B cell (primary cell): ENCODE measurements at places on chromosomes 2 and 18. TPM values are rescaled to one million over a fixed set of nuclear protein-coding genes. Genes with fewer than 3 reads are reported as not detected.

DNA sequence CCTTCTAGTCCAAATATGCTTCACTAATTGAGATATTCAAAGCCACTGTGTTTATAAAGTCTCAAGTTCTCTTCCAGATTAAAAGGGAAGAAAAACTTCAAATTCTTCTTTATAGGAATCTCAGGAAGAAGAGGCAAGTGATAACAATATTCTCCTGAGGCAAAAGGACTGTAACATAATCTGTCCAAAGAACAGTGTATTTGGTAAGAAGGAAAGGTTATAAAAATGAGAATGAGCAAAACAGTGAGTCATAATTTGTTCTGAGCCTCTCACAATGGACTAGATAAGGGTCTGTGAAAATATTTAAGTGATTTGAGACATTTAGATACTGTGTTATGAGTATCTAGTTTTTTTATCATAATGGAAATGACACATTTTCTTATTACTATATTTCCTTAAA is 44.3 kb downstream of the SNRPD1 start:
- DNase-seq, result no peak

- no peak for DNase-seq
Observed at GRCh38 chr2:157329524-157329923, 3.9 kb upstream of the ERMN start.

GRCh38 chr18:39594206-39594605 is 2028.6 kb upstream of the CELF4 start:
- no peak for DNase-seq

GRCh38 chr2:27018142-27018541 is 14.6 kb upstream of the TMEM214 start:
- DNase-seq, result no peak

DNA sequence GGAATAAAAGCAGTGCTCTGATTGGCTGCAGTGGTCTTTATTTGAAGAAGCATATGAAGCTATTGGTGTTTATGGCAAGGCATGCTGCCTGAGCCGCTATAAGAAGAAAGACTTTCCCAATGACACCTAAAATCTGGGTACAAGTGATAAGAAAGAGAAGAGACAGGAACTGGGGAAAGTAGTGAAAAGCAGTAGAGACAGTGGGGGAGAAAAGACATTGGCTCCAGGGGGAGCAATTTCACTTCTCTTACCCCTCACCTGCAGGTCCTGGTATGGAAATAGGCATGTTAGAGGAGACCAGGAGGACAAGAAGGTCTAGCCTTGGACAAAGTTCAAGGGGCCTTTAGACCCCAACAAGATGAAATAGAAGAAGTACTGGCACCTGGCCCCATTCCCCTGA is 47.1 kb downstream of the PLCL1 start:
- DNase-seq, result no peak

GRCh38 chr2:85668009-85668856 is at the start of gene SFTPB:
Gene SFTPB, minus strand, starts transcription at chr2:85668199. Its CDS starts 16 bp downstream, at chr2:85668183.
- DNase-seq, result no peak

DNA sequence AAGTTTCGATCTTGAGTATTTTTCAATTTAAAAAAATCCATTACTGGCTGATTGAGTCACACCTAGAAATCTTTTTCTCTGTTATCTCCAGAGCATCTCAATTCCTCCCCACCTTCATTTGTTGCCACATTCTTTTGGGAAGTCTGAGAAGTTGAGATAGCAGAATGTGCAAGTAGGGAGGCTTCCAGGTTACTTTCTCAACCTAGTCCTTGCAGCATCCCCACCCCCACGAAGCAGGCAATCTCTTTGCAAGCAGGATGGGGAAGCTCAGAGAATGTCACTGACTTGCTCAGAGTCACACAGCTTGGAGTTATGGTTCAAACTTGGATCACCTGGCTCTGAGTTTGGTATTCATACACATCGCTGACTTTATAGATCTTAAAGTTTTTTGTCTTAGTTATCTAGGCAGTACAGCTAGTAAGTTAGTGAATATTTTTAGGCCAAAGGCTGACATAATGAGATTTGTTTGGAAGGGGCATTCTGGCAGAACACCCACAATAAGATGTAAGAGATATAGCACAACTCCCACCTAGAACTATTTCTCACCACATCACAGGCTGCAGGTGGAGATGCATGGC is 25.9 kb upstream of the LCLAT1 start:
- DNase-seq, result no peak

- DNase-seq, result no peak
Observed at GRCh38 chr2:235215248-235215647, 263.4 kb downstream of the SH3BP4 start.

DNA sequence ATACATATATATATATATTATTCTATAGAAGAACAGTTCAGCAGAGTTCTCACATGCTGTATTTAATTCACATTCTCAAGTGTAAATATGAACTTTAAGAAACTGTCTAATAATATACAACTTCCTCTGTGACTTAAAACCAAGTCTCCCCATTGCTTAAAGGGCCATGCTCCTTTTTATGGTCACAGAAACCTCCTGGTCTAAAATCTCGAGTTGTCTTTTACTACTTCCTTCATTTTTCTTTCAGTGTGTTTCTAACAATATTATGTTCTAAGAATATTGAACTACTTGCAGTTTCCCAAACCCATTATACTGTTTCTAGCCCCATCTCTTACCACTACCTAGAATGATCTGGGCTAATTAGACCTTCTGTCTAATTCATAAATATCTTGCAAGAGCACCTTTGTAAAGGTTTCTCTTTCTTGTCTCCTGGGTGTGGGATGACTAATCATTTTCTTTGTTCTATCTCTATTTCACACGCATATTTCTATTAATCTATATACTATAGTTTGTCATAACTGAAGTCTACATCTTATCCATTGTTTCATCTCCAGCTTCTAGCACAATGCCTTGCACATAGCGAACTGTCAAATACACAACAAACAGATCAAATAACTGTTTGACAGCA is 48.8 kb downstream of the ERBB4 start:
- no peak for DNase-seq

The APLF gene
- total RNA-seq, result 6.3 and 7.4 TPM in 2 replicates

DNA sequence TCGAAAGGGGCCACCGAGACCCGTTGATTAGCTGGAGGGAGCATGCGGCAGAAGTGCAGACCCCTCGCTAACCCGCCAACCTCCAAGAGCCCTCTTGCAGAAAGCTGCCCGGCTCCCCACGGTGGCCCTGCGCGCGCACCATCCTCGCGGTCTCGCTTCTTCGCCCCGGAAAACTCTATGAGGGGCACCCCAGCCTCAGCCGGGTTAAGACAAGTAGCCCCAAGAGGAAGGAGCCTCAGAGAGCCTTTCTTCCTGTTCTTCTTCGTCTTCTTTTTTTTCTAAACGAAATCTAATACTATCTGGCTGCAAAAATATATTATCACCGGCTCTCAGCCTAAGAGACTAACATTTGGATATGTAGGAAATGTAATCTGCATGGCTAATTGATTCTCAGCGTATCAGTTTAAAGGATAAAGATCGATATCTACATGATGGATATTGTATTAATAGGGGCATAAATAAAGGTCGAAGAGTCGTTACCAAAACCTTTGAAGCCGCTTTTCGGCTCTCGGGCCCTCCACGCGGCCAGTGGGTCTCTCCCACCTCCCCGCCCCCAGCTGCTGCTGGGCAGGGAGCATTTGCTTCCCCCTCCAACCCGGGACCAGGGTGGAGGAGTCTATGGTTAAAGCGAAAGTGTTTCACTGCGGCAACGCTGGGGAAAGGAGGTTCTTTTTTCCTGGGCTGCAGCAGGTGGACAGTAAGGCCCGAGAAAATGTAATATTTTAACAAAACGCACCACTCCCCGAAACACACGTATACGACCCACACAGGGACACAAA is 6.1 kb upstream of the PAX3 start:
- DNase-seq, result peak; percentile 43

The NR4A2 gene
- 30.6 and 33.8 TPM in 2 replicates for total RNA-seq

The DHRS9 gene
- 0.25 TPM in 1 of 2 replicates, not detected in the other for total RNA-seq

- no peak for DNase-seq
Observed at GRCh38 chr2:150099805-150100204, 387.7 kb downstream of the RND3 start.

- DNase-seq, result no peak
Observed at GRCh38 chr18:48713309-48713708, 174.5 kb downstream of the CTIF start.

The ANTXR1 gene
- 0.22 TPM in 1 of 2 replicates, not detected in the other for total RNA-seq

The RTP5 gene
- not detected in 2 replicates for total RNA-seq

GRCh38 chr2:203993011-203993410 is 56.4 kb downstream of the ICOS start:
- no peak for DNase-seq

DNA sequence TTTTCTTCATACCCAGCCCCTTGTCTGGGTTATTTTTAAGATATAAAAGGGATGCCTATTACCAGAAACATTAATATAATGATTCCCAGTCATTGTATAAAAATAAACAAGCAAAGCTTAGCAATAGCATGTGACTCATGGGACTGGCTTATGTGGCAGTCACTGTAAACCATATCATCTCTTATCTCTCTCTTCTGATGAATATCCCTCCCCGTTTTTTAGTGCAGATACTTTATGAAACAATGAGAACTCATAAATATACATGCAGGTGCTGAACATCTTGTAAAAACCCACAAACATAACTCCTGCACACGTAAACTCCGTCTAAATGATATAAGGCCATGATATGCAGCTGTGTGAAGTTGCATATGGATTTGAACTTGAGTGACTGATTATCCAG is 154.9 kb downstream of the MGAT5 start:
- no peak for DNase-seq

- no peak for DNase-seq
Observed at GRCh38 chr2:88165332-88166003, 4.7 kb upstream of the THNSL2 start.

DNA sequence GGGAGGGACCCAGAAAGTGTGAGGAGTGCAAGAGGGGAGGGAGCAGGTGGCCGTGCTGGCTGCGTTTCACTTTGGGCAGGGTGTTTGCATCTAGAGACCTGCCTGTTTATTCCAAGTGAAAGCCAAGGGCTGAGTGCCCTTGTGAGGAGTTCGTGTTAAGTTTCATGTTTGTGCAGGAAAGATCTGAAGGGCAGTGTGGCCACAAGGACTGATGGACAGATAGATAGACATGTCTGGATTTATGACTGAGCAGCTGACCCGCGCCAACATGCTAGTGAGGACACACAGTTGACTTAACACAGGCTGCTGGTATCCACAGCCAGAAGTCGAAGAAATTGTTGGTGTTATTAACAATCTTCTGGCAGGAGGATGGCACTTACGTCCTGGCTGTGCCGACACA is 387.6 kb upstream of the TNP1 start:
- DNase-seq, result no peak

GRCh38 chr2:37923308-37924055 is 1.6 kb upstream of the RMDN2 start:
- DNase-seq, result no peak

DNA sequence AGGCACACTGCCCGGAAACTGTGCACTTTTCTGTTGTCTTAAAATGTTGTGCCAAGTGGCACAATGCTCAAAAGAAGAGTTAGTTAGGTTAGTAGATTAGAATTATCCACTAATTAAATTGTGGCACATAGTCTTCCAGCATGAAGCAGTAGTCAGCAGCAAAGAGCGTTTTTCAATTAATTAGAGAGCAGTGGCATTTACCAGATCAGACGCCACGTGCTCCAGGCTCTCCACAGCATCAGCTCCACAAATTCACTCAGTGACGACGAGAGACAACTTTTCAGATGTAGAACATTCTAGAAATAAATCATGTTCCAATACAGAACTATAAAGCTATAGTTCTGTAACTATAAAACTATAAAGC is 16.4 kb upstream of the RTTN start:
- no peak for DNase-seq

GRCh38 chr2:110858135-110858725 is 125.9 kb downstream of the ACOXL start:
- peak; percentile 64 for DNase-seq

- no peak for DNase-seq
Observed at GRCh38 chr2:26571316-26571715, 69.8 kb downstream of the CIB4 start.

- no peak for DNase-seq
Observed at GRCh38 chr2:170969030-170969429, 40.0 kb downstream of the GORASP2 start.

DNA sequence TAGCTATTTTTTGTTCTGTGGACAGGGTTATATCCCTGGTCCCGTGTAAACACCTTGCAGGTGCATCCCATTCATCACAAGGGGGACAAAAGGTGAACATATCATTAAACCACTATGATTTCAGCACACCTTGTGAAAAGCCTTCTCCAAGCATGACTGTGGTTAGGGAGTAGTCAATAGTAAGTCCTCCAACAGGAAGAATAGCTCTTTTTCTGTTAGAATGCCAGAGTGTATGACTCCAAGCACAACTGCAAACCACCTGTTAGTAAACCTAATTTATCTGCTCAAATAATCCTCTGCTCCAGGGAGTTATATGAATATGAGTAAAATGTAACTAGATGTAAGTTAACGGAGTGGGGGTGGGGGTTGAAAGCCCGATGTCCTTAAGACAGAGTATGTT is 240.5 kb downstream of the AGPS start:
- no peak for DNase-seq

The MYL1 gene
- total RNA-seq, result not detected in 2 replicates

- DNase-seq, result no peak
Observed at GRCh38 chr2:124323321-124323720, 298.2 kb downstream of the CNTNAP5 start.

The GPR45 gene
- not detected in 2 replicates for total RNA-seq

The MOGAT1 gene
- not detected in 2 replicates for total RNA-seq

DNA sequence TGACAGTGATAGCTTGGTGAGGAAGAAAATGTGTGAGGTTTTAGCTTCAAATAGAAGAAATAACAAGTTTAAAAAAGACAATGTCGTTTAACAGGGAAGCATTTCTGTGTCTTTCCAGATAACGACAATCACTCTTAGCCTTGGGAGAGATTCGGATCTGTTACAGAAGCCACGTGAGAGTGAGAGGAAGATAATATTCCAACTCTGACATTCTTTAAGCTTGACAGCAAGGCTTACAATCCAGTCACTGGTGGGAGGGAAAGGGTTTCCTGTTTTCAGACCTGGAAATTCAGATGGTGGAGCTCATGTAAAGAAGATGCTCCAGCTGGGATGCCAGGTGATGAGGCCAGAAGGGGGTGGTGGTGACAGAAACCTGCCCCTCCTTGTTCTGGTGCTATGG is 30.8 kb downstream of the FBXO48 start:
- no peak for DNase-seq

The SP140L gene
- total RNA-seq, result 154 and 167 TPM in 2 replicates

The CNGA3 gene
- total RNA-seq, result not detected in 2 replicates

DNA sequence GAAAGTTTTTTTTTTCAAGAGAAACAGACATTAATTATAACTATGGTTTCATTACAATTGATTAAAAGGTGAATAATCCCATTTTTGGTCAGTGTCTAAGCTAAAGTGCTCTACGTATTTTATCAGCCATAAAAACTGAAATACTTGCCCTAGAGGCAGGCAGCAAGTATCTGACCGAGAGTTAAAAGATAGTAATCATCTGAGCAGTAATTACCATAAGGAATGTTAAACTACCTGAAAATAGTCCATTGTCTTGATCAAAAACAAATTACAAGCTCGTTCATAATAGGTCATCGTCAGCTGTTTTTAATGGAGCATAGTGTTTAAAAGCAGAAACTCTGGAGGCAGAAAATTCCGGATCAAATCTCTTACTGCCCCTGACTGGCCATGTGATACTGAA is 105.7 kb upstream of the ZEB2 start:
- no peak for DNase-seq
